NCI-H1105 (cell line): ENCODE measurements at places on chromosomes 11 and 22.

DNA sequence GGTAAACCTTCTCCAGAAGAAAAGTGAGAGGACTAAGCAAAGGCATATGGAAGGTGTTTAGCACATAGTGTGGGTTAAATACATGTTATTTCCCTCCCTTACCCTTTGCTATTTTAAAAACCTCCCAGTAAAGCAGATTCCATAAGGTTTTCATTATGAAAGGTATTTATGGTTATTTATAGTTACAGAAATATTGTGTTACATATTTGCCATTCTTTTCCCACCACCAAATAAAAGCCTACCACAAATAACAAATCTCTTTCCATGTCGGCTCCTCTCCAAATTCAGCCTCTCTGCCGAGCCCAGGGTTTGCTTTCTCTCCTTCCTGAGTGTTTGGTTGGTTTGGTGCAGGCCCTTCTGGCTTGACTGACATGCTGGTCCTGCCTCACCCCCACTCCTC is 64.4 kb downstream of the INSC start:
- DNase-seq, result no peak

DNA sequence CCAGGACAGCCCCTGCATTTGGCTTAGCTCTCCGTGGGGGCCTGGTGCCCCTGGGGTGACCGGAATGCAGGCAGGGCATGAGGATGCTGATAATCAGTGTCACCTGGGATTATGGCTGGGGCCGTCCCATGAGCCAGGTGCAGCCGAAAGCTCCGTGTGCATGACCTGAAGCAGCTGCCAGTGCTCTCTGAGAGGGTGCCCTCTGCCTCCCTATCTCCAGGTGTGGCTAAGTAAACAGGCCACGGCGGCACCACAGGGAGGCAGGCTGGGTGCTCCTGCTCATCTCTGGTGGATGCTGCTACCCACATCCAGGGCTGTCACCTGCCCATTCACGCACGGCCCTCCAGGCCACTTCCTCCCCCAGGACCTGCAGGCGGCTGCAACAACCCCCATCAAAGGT is 29.8 kb downstream of the DUSP8 start:
- DNase-seq, result peak; percentile 36

DNA sequence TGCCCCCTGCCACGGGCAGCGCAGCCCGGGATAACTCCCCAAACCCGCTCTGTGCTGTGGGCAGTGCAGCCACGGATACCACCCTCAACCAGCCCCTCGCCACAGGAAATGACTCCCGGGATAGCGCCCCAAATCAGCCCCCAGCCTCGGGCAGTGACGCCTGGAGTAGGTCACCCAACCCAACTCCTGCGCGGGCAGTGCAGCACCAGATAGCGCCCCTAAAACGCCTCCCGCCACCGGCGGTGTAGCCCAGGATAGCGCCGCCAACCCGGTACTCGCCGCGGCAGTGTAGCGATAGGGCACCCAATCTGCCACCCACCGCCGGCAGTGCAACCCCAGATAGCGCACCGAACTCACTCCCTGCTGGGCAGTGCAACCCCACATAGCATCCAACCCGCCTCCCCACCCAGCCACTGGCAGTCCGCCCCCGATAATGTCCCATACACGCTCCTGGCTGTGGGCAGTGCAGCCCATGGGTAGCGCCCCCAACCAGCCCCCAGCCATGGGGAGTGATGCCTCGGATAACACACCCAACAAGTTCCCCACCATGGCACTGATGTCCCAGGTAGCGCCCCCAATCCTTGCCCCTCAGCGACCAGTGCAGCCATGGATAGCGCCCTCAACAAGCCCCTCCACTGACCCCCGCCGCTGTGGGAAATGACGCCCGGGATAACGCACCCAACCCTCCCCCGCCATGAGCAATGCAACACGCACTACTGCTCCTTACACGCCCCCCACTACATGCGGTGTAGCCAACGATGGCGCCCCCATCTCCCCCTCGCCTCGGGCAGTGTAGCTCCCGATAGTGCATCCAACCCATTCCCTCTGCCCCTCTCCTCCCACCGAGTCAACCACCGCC is 1.5 kb downstream of the RFPL2 start:
- DNase-seq, result peak; percentile 2

- no peak for DNase-seq
Observed at GRCh38 chr22:46848197-46848596, 85.7 kb downstream of the TBC1D22A start.

- DNase-seq, result no peak
Observed at GRCh38 chr11:75800728-75801361, 14.2 kb upstream of the UVRAG start.

DNA sequence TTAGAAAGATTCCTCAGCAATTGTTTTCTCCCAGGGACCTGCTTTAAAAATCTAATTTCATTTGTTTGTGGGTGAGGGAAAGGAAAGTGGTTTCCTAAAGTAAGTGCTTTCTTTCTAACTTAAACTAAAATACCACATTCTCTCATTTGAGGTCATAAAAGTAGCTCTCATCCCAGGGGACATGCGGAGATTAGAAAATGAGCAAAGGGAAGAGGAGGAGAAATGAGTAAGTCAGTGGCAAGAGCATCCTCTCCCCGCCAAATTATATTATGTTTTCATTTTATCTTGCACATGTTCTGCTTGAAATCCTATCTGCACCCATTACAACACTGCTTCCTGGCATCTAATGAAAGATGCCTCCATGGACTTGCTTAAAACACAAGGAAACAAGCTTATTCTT is 191.4 kb downstream of the ARHGAP42 start:
- DNase-seq, result no peak

- peak; percentile 26 for DNase-seq
Observed at GRCh38 chr11:19868871-19869270, 156.2 kb downstream of the NAV2 start.

DNA sequence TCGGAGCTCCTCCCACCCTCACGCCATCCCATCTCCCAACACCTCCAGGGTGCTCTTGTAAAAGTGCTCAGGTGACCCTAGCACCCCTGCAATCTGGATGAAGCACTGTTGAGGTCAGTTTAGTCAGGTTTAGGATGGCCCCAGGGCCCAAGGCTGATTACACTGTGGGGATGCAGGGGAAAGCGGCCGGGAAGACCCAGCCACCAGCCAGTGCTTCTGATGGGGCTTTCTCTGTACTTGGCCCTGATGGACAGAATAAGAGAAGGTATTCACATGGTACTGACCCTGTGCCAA is 28.7 kb downstream of the TPBGL start:
- DNase-seq, result no peak

DNA sequence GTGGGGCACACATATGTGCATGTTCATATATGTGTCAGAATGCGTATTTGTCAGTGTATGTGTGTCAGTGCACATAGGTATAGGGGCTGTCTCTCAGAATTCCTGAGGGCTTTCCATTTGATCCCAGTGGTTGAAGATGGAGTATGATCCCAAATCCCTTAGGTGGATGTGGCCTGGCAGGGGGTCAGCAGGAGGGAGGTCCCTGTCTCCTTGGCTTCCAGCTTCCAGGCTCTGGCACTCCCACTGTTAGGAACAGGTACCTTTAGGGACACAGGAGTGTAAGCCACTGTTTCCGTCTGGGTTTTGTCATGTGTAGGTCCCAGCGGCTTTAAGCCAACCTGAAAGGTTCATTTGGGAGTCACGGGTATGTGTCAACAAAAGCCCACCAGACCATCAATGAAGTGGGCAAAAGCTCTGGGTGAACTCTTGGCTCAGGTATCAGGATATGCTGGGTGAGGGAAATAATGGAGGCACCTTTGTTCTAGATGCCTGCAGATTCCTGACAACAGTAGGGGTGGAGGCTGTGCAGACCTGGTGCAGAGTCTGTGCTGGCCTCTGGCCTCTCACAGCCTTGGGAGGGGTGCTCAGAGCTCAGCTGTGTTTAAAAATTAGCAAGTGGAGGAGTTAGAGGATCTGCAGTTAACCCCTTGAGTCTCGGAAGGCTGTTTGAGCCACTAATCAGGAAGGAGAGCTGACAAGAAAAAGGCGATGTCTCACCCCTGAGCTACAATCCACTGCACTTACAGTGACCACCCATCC is 9.0 kb downstream of the KCNQ1OT1 start:
- no peak for DNase-seq

- DNase-seq, result no peak
Observed at GRCh38 chr22:50138988-50139387, 31.5 kb upstream of the PANX2 start.

DNA sequence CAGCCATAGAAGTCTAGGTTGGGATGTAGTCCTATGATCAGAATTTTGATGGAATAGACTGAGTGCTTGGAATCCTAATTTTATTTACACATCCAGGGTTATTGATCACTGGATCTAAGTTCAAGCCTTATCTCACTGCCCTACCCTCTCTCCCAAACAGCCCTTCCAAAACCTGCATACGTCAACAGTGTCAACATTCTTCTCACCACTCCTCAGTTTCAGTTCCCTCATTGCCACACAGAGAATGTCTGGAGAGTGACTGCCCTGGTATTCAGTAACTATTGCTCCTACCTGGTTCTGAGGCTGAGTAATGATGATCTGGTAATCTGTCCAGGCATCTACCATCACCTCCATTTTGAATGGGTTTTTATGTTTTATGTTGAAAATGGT is 60.0 kb downstream of the GLYATL1 start:
- no peak for DNase-seq

GRCh38 chr11:11770921-11771486 is 70.8 kb upstream of the USP47 start:
- DNase-seq, result no peak

- no peak for DNase-seq
Observed at GRCh38 chr11:106091480-106092123, 14.1 kb downstream of the AASDHPPT start.

DNA sequence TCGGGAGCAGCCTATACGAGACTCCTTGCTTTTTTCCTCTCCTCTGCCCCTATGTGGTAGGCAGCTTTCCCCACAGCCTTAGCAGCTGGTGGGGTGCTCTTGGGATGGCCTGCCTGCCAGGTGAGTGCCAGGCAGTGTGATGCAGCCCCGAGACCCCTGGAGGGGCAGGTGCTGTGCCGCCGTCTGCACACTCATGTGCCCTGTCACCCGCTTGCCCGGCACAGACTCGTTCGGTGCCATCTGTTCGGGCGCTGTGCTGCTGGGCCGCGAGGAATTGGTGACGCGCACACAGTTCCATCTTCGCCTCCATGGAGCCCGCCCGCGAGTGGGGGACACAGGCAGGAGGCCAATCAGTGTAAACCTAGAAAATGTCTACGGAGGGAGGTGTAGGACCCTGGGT is 15.1 kb downstream of the TRMU start:
- DNase-seq, result no peak

- no peak for DNase-seq
Observed at GRCh38 chr11:40602866-40603552, 856.4 kb downstream of the LRRC4C start.

DNA sequence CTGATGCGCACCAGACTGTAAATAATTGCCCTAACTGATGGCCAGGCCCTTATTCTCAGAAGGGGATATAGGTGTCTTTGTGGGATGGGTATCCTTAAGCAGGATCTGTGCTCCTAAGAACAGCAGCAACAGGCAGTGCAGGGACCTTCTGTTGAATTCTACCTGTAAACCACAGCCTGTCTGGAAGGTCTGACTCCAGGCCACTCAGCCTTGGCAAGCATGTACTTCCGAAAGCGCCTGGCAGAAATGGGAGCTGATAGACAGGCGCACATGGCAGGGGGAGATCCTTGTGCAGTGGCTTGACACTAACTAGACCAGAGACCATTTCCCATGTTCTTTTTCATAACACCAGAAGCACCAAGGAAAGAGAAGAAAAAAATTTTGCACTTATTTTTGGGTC is 59.0 kb downstream of the C22orf31 start:
- DNase-seq, result no peak

DNA sequence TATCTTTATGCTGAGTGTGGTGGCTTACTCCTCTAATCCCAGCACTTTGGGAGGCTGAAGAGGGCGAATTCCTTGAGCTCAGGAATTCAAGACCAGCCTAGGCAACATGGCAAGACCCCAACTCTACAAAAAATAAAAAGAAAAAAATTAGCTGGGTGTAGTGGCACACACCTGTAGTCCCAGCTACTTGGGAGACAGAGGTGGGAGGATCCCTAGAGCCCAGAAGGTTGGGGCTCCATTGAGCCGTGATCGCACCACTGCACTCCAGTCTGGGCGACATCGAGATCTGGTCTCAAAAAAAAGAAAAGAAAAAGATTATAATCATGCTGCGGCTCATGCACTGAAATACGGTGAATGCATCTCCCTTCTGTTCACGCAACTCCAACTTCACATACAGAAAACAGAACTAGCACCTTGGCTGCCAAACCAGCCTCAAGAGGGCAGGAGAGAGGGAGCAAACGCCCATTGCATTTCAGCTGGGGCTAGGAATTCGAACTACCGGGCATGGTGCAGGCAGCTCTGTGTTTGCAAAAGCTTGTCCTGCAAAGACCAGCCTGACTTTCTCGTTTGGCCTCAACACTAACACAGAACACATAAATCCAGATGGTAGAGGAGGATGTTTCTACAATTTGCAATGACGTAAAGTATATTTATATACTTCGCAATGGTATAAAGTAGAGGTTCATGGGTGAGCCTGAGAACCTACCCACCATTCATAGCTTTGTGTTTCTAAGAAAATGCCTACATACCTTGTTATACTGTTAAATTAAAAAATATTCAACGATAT is 6.3 kb upstream of the SYNGR1 start:
- DNase-seq, result peak; percentile 15

GRCh38 chr11:2085251-2086066 is 53.7 kb downstream of the IGF2 start:
- no peak for DNase-seq

DNA sequence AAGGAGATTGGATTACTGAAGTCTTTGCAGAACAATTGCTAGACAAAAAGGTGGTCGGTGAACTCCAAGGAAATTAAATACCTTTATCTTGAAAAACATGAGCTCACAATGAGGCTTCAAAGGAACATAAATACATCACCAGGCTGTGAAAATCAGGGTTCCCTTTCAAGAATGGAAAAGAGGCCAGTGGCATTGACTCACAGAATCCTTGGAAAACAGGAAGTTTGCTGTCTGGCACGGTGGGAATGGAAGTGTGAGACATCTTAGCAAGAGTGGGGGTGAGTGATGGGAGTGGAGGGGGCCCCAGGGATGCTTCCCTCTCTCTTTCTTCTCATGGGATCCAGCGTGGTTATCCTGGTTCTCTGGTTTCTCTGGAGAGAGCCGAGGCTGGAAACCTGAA is 48.9 kb upstream of the TBCEL start:
- DNase-seq, result no peak

- peak; percentile 28 for DNase-seq
Observed at GRCh38 chr11:11841116-11841722, 553 bp upstream of the USP47 start.

DNA sequence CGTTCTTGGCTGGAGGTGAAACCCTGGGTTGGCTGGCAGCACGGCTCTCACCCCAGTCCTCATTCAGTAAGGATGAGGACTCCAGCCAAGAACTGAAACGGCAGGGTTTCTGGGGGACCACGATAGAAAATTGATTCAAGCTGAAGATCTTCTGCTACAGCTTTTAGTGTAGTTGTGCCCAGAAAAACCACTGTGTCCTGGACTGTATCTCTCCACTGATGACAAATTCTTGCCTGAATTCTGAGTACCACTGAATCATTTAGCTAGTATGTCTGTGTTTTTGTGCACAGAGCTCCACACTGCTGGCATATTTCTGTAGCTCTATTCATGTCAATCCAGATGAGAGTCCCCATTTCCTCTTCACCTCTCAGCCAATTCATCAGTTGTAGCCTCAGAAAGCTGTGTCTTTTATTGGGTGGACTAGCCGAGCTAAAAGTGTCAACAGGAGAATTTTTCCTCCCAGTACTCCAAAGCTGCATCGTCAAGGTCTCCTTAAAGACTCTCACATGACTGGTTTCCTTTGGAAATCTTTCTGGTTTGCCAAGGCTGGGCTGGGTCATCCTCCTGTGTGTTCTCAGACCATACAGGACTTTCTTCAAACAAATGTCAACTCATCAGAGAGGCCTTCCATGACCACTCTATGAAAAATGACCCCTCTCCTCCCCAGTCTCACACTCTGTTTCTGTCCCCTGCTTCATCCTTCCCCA is 144.6 kb downstream of the LDLRAD3 start:
- DNase-seq, result no peak
